ENCODE measurements at places on chromosomes 1 and 21.

DNA sequence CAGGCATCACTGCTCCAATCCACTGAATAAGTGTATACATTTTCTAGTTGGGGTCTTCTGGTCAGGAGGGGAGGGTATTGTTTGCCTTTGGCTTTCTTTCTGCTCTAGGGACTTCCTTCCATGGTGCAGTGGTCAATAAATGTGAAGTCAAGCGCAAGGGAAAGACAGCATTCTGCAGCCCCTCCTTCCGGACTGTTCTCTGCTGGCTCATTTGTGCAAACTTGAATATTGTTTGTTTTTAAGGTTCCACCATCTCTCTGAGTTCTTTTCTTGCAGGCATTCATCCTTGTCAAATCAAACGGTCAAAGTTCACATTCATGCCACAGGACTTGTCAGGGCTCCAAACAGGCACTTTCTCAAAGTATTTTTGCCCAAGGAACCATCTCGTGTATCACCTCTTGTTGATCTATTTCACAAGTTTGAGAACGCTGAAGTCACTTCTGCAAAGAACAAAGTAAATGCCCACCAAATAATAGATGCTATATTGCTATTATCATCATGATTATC lies 205.6 kb upstream of the KAZN start:
- no peak for DNase-seq

- no peak for DNase-seq
These were observed 55.7 kb upstream of the EFHD2 start for GRCh38 chr1:15353839-15354579.

- no peak for DNase-seq
These were observed 33.5 kb upstream of the CLDN14 start for GRCh38 chr21:36513430-36513829.

DNA sequence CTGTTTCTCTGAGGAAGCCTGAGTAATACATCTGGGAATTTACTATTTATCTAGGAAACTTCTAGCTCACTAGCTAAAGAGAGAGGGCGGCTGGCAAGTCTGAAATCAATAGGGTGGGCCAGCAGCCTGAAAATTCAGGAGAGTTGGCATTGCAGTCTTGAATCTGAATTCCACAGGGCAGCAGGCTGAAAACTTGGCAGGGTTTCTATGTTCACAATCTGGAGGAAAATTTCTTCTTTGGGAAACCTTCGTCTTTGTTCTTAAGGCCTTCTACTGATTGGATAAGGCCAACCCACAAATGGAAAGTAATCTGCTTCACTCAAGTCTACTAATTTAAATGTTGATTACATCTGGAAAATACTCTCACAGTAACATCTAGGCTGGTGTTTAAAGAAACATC lies 101.0 kb upstream of the COG2 start:
- DNase-seq, result no peak

GRCh38 chr21:15370462-15370975 lies 305.7 kb upstream of the NRIP1 start:
- no peak for DNase-seq

DNA sequence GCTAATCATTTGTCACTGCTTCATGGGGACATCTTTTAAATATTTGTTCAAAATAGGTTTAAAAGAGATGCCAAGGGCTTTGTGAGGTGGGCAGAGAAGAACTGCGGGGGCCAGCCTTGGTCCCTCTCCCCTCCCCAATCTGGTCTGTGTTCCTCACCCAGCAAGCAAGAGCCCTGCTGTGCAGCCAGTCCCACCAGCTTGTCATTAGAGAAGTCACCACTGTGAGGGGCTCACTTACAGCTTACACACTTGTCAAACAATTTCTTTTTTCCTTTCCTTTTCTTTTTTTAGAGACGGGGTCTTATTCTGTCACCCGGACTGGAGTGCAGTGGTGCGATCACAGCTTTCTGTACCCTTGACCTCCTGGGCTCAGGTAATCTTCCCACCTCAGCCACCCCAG lies 10.4 kb upstream of the CDK18 start:
- no peak for DNase-seq

All from GM20000 (cell line).